GM23338 (cell line): ENCODE measurements at places on chromosomes 6 and 20.
A peak's percentile ranks its signal among the peaks of the same experiment; 100 is the strongest.

DNA sequence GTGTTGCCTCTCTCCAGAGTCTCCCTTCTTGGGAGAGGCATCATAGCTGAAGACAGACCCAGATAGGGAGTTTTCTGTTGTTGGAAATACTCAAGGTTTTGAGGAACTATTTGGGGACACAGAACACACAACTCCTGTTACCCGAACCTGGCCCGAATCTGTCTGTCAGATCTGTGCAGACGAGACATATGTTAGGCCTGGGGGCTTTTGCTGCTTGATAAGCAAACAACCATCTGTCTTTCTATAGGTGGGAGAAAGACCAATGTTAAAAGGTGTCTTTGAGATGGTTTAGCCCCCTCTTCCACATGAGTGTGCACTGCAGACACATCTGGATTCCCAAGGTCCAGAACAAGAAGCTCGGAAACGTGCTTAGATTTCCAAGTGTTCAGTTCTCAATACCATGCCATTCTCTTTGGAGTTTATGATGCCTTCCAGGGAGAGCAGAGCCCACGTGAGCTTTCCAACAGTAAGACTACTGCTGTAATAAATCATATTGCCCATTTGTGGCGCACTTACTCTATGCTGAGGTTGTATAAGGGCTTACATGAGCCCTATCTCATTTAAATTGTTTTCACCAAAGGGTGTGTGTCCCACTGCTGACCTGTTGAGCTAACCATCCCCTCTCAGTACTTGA, 3.8 kb upstream of the STX16 start:
- no peak for DNase-seq

DNA sequence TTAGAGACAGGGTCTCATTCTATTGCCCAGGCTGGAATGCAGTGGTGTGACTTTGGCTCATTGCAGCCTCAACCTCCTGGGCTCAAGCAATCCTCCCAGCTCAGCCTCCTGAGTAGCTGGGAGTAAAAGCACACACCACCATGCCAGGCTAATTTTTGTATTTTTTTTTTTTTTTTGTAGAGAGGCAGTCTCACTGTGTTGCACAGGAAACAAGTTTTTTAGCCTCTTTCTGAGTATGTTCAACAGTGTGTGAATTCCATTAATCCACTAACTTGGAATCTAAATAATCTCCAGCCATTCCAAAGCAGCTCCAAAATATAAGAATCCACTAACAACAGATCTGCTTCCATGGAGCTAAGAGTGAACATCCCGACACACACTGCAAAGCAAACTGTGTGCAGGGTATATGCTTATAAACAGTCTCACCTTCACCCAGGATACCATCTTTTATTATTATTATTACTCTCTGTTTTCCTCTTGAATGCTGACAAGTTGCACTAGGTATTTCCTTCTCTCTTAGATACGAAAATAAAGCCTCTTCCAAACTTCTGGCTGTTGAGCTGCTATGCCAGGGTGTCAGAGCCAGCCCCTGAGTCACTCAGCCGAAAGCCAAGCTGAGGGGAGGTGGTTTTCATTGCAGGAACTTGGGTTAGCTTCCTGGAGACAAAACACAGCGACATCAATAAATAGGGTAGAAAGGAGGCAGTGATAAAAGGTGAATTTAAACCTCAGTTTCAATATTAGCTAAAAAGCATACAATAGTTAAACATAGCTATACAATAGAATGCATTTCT, 264.9 kb downstream of the HIVEP2 start:
- no peak for DNase-seq

DNA sequence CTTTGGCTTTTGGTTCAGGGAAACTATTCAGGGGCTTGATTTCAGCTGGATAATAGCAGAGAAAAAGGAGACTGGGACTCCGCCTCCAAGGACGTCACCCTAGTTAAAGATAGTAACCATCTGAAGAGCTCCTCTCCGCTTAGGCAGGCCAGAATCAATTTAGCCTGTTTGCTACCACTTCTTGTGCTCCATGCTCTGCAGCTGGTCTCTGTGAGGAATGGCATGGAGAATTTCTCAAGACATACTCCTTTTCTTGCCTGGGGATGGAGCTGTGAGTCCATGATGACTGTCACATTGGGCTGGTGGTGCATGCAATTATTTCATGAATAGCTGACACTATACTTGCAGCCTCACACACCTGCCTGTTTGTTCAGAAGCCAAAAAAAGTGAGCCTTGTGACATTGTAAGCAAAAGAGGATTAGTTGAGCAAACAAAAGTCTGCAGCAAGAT, 61.4 kb downstream of the TXLNB start:
- peak; percentile 30 for DNase-seq

GRCh38 chr6:16721977-16722376, 39.3 kb downstream of the ATXN1 start:
- DNase-seq: no peak

DNA sequence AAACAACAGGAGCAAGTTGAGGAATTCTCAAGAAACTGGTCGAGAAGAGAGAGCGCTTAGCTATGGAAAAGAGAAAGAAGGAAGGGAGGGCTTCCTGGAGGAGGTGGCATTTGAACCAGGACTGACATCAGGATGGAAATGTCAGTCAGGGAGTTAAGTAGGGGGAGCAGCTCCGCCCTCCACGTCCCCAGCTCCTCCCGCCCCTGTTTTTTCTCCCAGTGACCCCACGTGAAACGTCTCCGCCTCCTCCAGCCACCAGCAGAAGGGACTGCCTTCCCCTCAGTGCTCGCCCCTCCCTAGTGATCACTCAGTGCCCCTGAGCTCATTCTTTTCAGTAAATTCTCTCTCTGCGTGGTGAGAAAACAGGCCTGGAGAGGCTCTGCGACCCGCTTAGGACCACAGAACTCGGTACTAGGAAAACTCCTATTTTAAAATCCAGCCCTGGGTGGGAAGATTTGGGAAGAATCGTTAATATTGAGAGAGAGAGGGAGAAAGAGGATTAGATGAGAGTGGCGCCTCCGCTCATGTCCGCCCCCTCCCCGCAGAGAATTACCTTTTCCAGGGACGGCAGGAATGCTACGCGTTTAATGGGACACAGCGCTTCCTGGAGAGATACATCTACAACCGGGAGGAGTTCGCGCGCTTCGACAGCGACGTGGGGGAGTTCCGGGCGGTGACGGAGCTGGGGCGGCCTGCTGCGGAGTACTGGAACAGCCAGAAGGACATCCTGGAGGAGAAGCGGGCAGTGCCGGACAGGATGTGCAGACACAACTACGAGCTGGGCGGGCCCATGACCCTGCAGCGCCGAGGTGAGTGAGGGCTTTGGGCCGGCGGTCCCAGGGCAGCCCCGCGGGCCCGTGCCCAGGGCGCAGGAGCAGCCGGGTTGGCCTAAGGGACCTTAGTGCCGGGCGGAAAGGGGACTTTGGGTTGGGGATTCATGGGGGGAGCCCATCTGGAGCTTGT, 4.6 kb downstream of the HLA-DPB1 start:
- peak; percentile 88 for DNase-seq

GRCh38 chr20:9886227-9886626, 47.4 kb upstream of the PAK5 start:
- DNase-seq: no peak

GRCh38 chr6:49939993-49940498, 23.9 kb downstream of the DEFB114 start:
- peak; percentile 19 for DNase-seq

DNA sequence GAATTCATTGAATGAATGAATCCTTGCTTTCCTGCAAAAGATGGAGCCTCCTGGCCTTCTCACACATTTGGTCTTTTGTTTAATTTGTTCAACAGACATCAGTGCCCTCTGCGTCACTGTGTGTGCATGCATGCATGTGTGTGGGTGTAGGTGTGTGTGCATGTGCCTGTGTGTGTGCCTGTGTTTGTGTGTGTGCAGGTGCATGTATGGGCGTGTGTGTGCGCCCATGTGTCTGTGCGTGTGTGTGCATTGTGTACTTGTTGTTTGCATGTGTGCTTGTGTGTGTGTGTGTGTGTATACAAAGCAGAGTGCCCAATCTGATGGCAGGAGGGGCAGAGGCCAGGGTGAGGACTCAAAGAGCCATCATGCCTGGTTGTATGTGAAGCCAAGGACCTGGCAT, 36.0 kb downstream of the C20orf203 start:
- DNase-seq: no peak

DNA sequence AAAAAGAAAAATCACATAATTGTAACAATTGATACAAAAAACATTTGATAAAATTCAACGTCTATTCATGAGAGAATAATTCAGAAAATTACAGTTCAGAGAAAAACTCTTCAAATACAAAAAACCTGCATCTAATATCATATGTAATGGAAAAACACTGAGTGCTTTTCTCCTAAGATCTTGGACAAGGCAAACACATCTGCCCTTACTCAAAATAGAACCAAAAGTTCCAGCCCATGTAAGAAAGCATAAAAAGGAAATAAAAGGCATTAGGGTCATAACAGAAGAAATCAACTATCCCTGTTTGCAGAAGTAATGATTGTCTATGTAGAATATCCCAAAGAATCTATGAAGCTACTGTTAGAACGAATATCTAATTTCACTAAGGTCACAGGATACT, 721.4 kb downstream of the RFPL4B start:
- DNase-seq: no peak
